ENCODE measurements at places on chromosomes 3 and 15.

GRCh38 chr3:3071136-3071535 is 39.0 kb downstream of the IL5RA start:
- no peak for DNase-seq

DNA sequence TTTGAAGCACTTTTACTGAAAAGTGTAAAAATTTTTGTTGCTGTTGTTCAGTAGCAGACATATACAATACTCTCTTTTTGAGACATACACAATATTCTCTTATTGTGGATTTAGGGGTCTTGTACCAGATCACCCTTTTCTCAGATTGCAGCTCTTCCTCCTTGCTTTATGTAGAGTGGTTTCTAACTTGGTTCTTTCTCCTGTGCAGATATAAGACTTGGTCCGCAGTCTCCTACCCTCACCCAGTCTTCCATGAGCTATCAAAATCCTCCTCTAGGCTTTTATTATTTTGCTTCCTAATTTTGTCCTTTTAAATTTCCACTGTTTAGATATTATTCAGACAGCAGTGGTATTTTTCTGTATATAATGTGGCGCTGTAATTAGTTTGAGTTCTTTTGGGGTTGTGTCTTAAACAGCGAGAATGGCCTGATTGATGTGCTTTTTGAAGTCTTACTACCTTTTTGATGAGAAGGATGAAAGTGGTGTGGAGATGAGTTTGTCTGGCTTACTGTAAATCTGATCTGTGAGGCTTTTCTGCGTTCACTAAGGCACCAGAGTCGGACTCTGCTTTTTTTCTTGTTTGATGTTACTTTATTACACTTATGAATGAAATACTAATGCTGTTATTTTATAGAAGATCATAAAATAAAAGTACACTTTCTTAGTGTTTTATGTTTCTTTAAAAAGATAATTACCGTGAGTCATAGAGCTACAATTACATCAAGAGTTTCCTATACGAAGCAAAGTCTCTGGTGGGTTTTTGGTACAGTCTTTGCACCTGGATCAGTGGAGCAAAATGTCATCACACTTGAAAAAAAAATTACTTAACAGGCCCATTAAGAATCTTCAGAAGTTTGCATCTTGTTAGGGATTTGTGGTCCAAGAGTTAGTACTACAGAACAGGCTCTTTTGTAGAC is 27.8 kb downstream of the FNDC3B start:
- no peak for DNase-seq

GRCh38 chr3:17356585-17356984 is 385.8 kb downstream of the TBC1D5 start:
- no peak for DNase-seq

DNA sequence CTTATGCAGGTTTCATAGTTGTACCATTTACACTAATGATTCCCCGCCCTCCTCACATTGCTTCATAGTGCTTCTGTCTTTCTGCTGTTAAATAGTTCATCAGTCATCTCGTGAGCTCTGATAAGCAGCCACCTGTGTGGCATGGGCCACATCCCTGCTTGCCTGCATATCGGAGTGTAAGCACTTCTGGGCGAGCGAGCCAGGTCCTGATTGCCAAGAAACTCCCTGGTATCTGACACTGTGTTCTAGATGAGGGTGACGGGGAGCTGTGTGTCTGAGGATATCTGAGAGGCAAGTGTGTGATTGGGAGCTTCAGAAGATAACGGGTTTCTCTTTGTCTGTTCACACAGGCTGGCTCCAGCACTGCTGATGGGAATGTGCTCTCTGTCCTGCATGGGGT is 130.6 kb downstream of the LRIG1 start:
- no peak for DNase-seq

DNA sequence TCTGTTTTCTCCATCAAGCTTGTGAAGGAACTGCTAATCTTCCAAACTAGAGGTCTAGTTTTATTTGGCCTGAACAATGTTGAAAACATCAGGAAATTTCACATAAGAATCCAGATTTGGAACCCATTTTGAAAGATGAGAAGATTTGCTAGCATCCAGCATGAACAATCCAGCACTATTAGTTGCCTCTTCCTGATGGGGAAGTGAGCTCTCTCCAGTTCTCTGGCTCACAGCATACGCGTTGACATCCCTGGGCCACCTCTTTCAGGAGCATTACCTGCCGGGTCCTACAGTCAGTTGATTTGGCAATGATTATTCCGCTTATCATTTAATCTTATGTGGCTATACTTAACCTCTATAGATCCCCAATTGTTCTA is 10.9 kb downstream of the GPR87 start:
- no peak for DNase-seq

DNA sequence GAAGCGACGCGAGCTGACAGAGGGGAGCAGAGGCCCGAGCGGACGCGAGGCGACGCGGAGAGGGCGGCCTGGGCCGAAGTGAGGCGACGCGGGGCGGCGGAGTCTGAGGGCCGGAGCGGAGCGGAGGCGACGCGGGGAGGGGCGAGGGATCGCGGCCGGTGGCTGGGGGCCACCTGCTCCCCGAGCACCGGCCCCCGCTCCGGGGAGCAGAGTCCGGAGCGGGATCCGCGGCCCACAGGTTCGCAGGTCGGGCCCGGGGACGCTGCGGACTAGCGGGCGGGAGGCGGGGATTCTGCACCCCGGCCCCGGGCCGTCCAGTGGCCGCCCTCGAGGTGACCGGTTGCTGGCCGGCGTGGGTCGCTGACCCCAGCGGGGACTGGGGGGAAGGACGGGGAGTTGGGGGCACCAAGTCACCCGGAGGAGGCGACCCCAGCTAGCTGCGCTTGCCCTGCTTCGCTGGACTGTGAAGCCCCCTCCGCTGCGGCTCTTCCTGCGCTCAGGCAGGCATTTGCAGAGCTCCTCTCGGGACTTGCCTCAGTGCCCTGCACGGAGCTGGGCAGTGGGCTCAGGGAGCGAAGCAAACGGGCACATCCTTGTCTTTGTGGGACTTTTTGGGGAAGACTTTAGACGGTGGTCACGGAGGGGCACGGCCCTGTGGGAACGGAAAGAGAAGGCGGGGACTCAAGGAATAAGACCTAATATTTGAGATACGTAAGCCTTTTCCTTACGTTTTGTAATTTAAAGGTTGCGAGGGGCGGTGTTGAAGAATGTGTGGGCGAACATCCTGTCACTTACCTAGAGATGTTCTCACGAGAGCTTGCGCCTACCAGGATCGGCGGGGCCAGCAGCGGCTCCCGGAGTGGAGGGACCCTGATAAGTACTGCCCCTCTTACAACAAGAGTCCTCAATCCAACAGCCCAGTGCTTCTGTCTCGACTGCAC is 566 bp downstream of the HMCES start:
- peak; percentile 55 for DNase-seq

DNA sequence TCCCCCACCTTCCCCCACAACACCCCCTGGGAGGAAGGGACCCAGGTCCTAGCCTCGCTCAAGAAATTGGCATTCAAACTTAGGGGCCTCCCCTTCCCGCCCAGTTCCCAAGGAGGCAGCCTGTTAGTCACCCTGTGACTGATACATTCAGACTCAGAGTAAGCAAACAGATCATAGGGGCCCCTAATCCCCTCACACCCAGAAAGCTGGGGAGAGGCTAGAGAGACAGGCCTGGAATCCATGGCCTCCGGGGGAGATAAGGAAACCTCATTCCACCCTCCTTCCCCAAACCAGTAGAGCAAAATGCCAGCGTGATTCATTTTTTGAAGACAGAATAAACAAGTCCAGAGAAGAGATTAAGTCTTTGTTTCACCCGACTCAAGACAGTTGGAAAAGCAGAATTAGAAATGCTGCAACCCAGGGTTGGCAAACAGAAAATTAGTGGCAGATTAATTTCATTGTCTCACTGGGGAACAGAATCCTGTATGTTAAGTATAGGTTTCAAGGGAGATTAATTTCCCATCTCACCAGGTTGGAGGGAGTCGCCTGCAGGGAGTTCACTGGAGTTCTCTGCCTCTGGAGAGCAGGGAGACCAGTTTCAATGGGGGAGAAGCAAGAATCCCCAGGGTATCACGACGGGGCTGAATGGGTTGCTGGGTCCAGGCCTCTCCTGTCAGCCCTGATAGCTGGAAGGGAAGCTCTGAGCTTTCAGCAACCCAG is 268.3 kb downstream of the UACA start:
- DNase-seq, result no peak

GRCh38 chr3:68963891-68964290 is 31.5 kb upstream of the TAFA4 start:
- DNase-seq, result no peak

DNA sequence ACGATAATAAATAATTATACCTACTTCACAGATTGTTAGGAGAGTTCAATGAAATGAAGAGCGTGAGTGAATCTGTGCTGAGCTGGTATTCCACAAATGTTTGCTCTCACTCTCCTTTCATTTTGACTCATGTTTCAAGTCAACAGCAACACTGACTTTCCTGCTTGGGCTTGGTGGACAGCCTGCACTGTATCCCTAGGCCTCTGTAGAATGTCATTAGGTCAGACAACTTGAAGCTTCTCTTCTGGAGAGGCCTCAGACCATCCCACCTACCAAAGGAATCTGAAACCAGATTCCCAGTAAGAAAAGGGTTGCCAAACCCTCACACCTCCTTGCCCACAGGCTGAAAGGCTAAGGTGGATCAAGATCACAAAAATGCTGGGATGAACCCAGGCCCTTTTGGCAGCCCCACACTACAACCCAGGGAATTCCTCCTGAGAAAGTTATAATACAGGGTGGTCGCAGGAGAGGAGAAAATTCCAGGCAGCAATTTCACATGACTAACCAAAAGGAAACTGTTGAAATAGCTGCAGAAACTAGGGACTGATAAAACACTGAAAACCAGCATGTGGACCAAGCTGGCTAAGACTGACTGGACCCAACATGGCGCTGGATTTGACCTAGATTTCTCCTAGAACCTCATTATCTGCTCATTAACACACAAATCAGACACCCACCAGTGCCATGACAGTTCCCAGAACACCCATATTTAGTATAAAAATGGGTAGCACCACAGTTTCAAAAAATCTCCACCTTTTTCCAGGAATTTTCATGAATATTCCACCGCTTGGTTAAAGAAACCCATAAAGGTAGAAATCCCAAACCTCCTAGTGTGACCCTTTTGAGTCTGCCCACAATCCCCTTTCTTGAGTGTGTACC is 57.0 kb upstream of the ZNF148 start:
- DNase-seq, result no peak

GRCh38 chr15:75455982-75456531 is 4.6 kb upstream of the SIN3A start:
- peak; percentile 78 for DNase-seq

Measured in activated CD4-positive, alpha-beta memory T cell treated with anti-CD3 and anti-CD28 coated beads, Interleukin-2, amount 10 ng/mL, durations not matched to agents 7 days and 5 days (primary cell).